ENCODE measurements at places on chromosomes 3 and 15.

DNA sequence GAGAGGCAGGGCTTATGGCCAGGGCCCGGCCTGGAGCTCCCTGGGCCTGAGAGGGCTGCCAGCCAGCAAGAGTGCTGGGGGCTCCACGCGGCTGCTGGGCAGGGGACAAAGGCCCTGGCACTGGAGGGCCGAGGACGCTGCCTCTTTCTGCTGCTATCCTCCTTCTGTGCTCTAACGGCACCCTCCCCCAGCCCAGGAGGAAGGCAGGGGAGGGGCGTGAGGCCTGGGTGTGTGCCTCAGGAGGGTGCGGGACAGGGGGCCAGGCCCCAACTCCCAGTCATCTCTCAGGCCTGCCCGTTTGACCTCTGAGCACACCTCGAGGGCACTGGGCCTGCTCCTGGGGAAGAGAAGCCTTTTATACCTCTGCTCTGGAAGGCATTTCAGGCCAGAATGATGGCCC lies 115.5 kb downstream of the ADCY5 start:
- no peak for DNase-seq

- DNase-seq = no peak
Measured at GRCh38 chr15:68487087-68487843, 55.3 kb upstream of the ITGA11 start.

DNA sequence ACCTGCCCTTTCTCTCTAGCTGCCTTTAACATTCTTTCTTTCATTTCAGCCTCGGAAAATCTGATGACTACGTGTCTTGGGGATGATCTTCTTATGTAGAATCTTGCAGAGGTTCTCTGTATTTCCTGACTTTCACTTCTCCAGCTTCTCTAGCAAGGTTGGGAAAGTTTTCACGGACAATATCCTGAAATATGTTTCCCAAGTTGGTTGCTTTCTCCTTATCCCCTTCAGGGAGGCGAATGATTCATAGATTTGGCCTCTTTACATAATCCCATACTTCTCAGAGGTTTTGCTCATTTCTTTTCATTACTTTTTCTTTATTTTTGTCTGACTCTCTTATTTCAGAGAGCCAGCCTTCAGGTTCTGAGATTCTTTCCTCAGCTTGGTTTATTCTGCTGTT lies 62.1 kb upstream of the CCDC54 start:
- no peak for DNase-seq

DNA sequence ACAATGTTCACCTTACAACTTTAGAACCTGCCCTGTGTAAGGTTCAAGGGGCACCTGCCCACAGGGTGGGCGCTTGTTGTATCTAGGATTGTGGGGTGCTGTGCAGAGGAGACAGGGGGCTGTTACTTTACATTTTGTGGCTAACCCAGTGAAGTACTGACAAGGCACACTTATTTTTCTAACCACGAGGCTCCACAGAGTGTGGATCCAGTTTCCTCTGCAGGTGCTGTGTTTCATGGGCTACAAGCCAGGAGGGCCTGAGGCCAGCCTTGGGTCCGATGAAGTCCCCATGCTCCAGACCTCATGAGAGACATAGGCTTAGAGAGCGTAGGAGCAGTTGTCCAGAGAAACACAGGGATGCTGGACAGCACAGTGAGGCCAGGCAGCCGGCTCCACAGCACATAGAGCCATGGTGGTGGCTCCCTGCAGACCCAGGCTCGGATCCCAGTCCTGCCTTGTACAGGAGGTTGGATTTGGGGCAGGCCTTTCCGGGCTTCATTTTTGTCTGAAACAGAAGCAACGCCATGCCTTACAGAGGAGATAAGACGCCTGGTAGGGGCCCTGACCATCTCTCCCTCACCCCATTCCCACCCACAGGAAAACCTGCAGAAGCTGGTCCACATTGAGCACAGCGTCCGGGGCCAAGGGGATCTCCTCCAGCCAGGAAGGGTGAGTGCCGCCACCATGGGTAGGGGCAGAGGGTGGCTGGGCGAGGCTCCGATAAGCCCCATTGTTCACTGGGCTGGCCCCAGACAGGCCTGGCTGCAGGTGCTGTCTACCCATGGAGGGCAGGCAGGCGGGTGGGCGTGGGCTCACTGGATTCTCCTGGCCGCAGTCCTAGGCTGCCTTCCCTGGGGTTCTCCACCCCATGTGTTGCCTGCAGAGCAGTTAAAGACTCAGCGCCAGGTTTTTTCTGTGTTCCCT lies 40.1 kb upstream of the NR2C2 start:
- DNase-seq = no peak

DNA sequence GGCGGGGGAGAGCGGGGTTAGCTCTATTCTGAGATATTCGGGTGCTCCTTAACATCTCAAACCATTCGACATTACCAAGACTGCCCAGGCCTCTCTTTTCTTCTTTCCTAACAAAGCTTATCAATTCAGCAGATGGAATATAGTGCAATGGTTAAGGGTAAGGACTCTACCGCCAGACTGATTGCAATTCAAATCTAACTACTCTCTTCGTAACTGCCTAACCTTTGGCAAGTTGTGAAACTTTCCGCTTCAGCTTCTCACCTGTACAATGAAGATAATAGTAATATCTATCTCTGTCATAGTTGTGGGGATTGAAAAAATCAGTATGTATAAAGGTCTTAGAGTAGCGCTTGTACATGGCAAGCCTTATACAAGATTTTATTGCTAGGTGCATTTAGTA lies 972 bp downstream of the UBA5 start:
- DNase-seq = no peak

GRCh38 chr3:24344784-24345439 lies 149.7 kb downstream of the THRB start:
- no peak for DNase-seq

GRCh38 chr3:141193066-141193830 lies 38.4 kb upstream of the PXYLP1 start:
- no peak for DNase-seq

DNA sequence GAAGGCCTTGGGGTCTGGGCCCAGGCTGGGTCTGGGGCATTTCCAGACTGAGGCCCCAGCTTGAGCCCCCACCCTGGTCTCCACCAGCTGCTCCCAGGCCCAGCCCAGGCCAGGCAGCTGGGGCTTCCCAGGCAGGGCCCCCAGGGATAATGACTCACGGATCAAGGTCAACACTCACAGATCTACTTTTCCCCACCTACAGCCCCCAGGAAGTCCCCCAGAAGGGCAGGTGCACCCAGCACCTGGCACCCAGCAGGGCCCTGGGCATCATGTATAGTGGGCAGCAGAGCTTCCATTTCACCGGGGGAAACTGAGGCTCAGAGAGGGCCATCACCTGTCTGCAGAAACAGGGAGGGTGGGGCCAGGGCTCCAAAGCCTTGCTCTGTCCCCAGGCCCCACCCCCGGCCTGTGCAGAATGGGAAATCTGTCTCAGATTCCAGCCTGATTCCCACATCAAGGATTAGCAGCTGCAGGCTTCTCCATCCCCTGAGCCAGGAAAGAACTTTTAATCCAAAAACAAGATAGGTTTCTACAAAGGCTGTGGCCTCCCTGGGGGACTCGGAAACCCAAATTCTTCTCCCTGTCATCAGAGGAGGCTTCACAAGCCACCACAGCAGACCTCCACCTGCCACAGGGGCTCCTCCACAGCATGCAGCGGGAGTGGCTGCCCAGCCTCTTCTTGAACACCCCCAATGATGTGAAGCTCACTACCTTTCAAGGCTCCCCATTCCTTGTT lies 49.8 kb downstream of the IQSEC1 start:
- no peak for DNase-seq

DNA sequence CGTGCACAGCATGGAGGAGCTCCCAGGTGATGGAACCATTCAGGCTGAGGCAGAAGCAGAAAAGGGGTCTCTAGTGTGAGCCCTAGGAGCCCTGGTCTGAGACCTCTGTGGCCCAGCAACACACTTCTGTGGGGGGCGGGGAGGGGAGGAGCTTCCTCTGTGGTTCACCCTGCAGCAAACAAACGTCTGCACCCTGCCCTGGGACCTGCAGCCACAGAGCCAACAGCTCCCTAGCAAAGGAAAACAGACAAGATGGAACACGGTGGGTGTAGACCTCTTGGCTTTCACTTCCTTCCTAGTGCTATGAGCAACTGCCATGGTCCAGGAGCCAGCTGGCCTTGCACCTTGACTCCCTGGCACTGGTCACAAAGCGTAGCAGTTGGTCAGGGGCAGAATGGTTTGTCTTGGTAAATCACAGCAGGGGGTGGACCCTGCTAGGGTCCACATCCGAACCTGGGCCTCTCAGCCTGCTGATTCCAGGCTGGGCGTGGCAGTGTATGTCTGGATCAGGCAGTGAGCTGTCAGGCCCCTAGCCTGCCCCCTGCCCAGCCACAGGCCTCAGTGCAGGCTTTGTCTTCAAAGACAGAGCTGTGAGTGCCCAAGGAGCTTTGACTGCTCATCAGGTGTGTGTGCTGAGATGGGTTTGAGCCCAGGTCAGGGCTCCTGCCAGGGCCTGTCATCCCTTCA lies 6.7 kb downstream of the AMIGO3 start:
- no peak for DNase-seq

DNA sequence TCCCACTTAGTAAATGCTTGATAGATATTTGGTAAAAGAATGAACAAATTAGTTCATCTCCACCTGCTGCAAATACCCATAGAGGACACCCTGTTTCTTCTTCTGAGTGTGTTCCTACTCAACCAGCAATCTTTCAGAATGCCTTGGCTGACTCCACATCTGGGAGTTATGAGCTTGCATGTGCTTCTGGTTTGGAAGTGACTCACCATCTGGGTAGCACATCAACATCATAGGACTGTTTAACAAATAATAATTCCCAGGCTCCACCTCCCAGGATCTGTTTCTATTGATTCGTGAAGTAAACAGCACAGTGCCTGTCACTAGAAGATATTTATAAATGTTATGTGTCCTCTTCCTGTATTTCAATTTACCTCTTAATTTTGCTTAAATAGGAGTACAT lies 580.1 kb downstream of the ROBO2 start:
- DNase-seq = no peak

All from activated T-cell treated with anti-CD3 and anti-CD28 coated beads, Interleukin-2, amount 50 U/mL, for 1 hour (primary cell).